ENCODE measurements at places on chromosomes 3 and 15.

- DNase-seq, result no peak
These were observed 63.4 kb upstream of the C15orf39 start for GRCh38 chr15:75138016-75138999.

DNA sequence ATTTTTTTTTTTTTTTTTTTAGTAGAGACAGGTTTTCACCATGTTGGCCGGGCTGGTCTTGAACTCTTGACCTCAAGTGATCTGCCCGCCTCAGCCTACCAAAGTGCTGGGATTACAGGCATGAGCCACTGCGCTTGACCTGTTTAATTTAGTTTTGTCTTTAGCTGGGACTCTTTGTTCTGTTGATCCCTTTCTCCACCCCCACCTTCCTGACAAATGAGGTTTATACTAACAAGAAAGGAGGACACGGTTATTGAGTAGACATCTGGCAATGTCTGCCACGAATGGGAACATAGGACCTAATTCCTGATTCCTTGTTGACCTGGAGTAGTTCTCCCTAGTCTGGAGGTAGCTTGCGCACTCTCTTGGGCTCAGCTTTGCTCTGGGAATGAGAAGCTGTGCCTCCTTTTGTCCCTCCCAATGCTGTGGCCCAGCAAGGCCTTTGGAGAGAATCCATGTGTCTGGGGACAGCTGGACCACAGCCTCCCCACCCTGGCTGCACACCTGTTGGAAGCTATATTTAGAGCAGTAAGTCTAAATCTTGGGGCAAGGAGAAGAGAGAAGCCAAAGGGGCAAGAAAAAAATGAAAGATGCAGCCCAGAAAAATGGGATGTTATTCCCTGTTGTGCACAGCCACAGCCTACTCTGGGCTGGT lies 53.2 kb upstream of the ADPGK start:
- no peak for DNase-seq

- no peak for DNase-seq
These were observed 191.8 kb downstream of the CGGBP1 start for GRCh38 chr3:87867001-87867400.

GRCh38 chr15:50797926-50798325 lies 32.4 kb upstream of the SPPL2A start:
- DNase-seq, result no peak

DNA sequence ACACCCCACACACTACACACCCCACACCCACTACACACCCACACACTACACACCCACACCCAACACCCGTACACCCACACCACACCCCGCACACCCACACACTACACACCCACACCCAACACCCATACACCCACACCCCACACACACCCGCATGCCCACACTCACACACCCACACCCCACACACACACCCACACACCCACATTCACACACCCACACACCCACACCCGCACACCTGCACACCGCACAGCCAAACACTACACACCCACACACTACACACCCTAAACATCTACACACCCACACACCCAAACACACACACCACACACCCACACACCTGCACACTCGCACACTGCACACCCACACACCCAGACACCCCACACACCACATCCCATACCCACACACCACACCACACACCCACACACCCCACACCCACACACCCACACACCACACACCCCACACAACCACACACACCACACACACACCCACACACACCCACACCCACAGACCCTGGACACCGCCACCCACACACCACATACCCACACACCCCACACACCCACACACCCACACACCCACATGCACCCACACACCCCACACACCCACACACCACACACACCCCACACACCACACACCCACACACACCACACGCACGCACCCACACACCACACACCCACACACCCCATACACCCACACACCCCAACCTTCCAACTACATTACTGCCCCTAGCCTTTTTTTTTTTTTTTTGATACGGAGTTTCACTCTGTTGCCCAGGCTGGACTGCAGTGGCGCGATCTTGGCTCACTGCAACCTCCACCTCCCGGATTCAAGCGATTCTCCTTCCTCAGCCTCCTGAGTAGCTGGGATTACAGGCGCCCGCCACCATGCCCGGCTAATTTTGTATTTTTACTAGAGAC lies 16.9 kb downstream of the CEP19 start:
- no peak for DNase-seq

- DNase-seq, result peak; percentile 14
These were observed 13.2 kb downstream of the CCR5 start for GRCh38 chr3:46383951-46384330.

- no peak for DNase-seq
These were observed 7.2 kb downstream of the FAM174B start for GRCh38 chr15:92648190-92648875.

DNA sequence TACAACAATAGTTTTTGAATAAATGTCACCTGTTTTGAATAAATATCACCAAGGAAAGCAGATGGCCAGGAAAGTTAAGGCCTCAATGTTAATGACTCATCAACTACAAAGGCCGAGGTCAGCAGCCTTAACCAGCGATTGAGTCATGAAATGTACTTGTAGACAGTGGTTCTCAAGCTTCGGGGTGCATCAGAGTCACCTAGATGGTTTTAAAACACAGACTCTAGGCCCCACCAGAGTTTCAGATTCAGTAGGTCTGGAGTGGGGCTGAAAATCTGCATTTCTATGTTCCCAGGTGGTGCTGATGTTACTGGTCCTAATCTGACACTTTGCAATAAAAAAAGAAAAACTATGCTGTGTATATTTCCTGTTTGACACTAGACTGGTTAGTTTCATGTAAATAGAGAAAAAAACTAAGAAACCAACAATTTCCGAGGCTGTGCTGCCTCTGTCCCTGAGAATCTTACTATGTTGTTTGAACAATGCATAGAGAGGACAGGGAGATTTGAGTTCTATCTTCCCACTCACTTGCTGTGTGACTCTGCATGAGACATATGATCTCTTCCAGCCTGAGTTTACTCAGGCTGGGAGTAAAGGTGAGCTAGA lies 9.8 kb downstream of the RAB27A start:
- peak; percentile 94 for DNase-seq

DNA sequence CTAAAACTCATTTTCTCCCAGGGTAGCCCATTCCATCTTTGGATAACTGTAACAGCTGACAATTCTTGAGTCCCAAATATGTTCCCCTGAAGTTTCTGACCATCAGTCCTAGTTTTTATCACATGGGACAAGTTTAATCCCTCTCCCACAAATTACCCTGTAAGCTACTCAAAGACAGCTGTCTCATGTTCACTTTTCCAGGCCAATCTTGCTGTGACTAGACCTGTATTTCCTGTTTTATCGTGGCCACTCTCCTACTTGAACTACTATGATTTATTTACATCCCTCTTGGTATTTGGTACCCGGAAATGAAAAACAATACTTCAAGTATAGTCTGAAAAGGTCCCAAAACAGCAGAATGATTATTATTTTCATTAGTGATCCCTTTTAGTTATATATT lies 95.1 kb upstream of the MEX3B start:
- no peak for DNase-seq

- DNase-seq, result no peak
These were observed 75.4 kb downstream of the CDIN1 start for GRCh38 chr15:36654866-36655265.

DNA sequence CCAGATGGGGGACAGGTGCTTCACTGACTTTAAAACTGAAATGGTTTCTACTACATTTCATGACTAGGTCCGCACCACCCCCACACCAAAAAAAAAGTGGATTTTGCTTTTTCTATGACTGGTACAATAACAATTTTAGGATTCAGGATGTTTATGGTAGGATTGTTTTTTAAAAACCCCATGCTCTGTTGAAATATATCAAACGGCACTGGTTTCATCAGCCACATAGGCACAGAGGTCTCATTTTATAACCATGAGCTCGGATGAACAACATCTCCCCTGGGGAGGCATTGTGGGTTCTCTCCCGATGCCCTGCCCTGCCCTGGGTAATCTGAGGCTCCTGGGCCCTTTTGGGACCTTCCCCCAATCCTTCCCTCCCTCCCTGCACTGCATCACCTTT lies 202.7 kb upstream of the KBTBD8 start:
- no peak for DNase-seq

DNA sequence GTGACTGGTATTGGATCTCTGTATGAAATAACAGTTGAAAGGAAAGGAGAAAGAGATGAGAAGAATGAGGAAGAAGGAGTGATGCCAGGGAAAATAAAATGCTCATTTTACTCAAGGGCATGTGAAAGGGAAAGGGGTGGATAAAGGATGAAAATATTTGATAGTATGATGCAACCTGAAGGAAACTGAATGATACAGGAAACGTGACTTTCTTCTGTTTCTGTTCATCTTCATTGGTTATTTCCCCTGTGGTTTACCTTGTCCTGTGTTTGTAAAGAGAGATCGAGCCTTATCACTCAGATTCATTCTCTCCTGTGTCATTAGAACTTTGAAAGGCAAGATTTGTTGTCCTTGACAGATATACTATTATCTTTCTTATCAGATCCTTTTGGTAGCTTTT lies 243.6 kb upstream of the SLITRK3 start:
- no peak for DNase-seq

DNA sequence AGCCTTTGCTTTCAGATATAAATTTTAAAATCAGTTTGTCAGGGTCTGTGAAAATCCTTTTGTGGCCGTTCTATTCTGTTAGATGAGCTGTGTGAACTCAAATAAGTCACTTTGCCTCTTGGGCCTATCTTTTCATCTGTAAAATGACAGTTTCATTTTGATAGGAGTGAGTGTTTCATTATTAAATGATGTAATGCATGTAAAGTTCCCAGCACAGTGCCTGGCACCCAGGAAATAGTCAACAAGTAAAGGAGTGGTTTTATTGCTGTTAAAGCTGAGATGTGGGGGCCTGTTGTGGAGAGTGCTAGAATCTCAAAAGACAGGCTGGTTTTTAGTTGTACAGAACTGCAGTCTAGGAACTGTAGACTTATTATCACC lies 394.5 kb upstream of the CFAP20DC start:
- DNase-seq, result no peak
